ENCODE measurements at places on chromosomes 2 and 18. TPM values are rescaled to one million over a fixed set of nuclear protein-coding genes. Genes with fewer than 3 reads are reported as not detected.

Gene OTOF
- not detected for total RNA-seq

Gene GPR35
- 0.24 TPM for total RNA-seq

Gene SLC11A1
- 0.05 TPM for total RNA-seq

Gene MPP4
- 24.4 TPM for total RNA-seq

Gene C2orf68
- 5.8 TPM for total RNA-seq

Gene BOLL
- total RNA-seq: not detected

Gene UGT1A3
- not detected for total RNA-seq

Gene GCA
- total RNA-seq: 5.5 TPM

Gene SNX17
- total RNA-seq: 108 TPM

- peak; percentile 12 for DNase-seq
Measured at GRCh38 chr2:3126911-3127621, 250.6 kb downstream of the EIPR1 start.

GRCh38 chr2:1621501-1621900 is 122.8 kb downstream of the PXDN start:
- no peak for DNase-seq

DNA sequence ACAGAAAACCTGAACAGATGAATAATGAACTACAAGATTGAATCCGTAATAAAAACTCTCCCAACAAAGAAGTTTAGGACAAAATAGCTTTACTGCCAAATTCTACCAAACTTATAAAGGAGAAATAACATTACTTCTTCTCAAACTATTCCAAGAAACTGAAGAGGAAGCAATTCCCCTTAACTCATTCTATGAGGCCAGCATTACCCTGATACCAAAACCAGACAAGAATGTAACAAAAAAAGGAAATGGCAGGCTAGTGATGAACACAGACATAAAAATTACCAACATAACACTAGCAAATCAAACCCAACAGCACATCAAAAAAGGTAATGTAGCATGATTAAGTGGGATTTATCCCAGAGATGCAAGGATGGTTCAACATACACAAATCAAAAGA is 213.7 kb upstream of the FOSL2 start:
- DNase-seq: no peak

GRCh38 chr2:161223139-161223732 is 63.0 kb downstream of the TANK start:
- no peak for DNase-seq

- DNase-seq: no peak
Measured at GRCh38 chr18:74631623-74632350, 34.1 kb downstream of the ZNF407 start.

- DNase-seq: no peak
Measured at GRCh38 chr2:30332791-30333453, 101.6 kb downstream of the LBH start.

DNA sequence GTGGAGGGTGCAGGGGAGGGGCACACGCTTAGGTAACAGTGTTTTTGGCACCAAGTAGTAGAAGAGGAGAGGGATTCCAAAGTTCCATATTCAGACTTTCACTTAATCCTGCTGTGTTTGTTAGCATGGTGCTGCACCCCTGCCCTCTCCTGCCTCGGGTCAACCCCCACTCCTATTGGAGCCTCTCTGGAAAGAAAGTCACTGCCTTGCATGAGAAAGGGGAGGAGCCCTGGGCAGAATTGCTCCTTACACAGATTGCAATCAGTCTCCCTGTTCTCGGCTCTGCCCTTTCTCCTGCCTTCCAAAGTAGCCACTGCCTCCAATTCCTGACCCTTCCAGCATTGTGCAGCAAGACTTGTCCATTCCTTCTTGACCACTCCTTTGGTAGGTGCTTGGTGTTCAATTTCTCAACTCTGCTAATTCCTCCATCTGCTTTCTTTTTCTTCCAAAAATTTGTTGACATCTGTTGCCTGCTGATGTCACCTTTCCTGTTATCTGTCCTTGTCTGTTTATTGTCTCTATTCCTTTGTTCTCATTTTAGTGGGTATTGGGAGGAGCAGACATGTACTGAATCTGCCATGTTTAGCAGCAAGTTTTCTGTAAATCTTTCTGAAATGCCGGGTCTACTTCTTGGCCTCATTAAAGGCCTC is 225.4 kb downstream of the LOXHD1 start:
- DNase-seq: no peak

DNA sequence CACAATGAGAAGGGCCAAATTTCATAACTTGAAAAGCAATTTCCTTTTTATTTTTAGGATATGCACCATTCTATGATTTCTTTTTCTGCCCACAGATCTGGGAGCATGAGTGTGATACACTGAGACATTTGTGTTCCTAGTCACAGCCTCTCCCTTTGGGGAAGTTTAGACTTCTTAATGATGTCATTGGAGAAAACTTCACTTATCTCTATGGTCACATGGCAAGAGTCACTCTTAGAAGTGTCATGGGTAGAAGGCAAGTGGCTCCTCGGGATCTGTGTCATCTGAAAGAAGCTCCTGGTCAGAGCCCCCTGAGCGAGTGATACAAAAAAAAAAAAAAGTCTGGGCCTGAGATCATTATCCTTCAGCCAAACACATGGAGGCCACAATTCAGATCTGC is 62.5 kb upstream of the LGALSL start:
- no peak for DNase-seq

DNA sequence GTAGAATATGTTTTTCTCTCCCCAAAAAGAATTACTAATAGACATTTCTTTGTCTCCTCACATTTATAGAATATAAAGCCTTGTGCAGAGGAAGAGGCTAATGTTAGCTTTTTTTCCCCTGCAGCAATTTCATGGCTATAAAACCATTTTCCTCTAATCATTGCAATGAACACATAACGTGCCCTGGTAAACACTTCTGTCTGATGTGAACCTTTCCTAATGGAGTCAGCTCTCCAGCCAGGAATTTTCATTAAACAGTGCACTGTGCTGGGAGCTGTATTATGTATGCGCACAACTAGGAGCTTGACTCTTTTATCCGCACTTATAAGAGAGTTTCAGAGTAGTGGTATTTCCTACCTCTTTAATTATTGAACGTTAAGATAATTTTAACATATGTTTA is 63.9 kb upstream of the SPATS2L start:
- DNase-seq: no peak

GRCh38 chr2:241617431-241618154 is 19.4 kb downstream of the THAP4 start:
- no peak for DNase-seq

DNA sequence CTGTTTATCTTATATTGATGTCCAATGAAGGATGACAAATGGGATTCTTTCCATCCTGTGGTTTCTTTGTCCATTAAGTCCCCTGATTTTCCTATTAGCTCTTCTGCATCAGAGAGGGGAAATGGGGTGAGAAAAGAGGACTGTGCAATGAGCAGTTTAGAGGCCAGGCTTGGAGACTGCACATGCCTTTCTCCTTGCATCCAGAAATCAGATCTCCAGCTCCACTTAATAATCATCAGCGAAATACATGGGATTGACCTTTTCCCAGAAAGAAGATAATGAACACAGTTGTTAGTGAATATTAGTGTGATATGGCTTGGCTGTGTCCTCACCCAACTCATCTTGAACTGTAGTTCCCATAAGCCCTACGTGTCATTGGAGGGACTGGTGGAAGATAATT is 697.4 kb downstream of the CBLN2 start:
- no peak for DNase-seq

DNA sequence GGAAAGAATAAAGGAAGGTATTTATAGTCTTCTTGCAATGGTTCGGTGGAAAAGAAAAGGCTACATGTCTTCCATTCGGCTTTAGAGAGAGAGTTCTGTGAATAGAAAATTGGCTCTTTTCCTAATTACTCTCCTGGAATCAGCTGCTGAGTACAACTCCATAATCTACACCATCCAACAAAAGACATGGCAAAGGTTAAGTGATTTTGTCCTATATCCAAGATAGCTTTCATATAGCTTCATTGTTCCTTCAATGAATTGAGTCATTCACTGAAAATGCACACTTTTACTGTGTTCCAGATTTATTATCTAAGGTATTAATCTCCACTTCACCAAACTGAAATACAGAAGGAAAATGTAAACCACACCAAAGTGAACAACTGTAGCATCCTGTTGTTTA is 514.5 kb downstream of the LRRTM4 start:
- DNase-seq: no peak

DNA sequence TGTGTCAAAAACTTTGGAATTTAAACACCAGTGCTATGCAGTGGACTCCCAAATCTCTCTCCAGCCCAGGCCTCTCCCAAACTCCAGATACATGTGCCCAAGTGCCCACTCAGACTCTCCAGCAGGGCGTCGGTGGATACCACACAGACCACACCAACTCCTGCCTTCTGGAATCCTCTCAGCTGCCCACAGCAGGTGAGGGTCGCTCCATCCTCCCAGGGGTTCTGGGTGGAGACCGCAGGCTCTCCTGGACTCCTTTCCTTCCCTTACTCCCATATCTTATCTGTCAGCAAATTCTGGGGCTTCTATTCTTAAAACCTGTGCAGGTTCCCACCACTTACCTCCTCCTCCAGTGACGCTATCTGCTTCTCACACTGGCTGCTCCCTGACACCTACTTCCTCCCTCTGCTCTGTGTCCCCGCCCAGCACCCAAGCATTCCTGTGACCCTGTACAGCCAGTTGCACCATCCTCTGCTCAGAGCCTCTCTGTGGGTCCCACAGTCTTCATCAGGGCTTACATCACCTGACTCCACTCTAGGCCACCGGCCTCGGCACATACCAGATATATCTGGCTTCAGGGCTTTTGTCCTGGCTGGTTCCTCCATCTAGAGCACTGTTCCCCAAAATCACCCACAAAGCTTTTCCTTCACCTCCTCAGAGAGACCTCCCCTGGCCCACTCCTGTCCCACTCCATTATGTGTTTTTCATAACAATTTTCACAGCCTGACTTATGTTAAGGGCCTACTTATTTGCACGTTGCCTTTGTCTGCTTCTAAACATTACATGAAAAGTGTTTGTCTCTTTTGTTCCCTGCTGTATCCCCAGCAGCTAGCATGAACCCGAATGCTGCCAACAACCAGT is 2.6 kb upstream of the IMP4 start:
- no peak for DNase-seq

DNA sequence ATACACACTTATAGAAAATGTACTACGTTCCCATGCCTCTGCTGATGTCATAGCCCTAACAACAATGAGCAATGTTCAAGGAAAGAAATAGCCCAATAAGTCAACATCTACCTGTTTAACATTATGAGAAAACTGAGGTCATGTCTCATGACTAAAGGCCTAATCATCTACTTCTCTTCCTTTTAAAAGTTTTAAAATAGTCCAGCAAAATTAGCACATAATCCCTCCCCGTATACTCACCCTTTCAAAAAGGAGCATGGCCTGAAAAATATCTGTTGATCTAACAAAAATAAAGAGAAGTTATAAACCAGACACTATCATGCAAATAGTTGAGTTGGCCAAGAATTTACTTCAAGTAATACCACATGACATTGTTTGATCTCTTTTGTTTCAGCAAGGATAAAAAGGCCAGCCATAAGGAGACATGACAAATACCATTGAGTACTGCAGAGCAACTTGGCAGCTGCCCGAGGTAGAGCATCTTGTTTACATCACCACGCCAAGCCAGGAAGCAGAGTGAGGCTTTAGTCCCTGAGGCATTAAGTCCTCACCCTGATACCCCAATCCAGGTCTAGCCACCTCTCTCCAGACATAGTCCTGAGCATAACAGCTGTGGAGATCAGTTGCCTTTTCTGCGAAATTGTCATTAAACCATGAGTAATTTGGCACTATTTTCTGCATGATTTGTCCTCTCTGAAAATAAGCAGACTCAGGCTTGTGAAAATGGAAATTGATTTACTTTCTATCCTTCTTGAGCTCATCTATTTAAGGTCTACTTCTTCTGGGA is 137.4 kb upstream of the ETAA1 start:
- DNase-seq: no peak

DNA sequence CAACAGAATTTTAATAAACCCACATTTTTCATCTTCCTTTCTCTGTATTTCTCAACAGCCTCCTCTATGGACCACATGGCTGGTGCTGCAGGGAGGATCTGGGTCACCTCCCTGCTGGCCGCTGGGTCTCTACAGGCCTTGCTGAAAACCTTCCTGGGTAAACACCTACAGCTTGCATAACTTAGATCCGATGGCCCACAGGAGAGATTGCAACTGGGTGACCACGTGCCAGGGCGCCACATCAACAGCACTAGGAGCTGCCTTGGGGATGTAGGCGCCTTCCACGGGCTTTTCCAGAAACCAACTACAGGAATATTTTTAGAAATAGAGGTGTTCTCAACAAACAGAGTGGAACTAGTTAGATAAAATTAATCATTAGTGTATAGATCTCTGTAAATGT is 19.4 kb downstream of the TMEM18 start:
- no peak for DNase-seq

DNA sequence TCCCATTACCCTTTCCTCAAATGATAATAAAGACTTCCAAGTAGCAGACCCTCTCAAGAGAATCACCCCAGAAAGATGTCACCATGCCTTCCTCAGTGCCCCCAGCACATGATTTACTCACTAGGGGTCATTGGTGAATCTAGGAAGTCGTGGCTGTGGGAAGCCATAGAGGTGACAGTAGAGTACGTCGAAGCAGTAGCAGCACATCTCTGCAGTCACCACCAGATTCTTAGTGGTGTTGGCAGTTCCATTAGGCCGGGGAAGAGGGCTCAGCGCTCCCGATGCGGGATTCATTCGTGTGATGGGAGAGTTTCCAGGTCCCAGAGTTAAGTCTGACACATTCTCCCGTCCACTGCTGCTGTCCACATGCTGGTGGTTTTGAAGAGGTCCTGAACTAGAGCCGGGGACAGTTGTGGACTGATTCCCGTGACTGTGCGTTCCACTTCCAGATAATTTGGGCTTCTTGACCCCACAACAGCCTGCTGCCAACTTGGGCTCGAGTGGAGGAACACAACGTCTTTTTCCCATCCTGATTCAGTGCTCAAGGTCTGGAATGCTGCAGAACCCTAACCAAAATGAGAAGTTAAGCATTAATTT is 12.0 kb downstream of the AMMECR1L start:
- DNase-seq: no peak

DNA sequence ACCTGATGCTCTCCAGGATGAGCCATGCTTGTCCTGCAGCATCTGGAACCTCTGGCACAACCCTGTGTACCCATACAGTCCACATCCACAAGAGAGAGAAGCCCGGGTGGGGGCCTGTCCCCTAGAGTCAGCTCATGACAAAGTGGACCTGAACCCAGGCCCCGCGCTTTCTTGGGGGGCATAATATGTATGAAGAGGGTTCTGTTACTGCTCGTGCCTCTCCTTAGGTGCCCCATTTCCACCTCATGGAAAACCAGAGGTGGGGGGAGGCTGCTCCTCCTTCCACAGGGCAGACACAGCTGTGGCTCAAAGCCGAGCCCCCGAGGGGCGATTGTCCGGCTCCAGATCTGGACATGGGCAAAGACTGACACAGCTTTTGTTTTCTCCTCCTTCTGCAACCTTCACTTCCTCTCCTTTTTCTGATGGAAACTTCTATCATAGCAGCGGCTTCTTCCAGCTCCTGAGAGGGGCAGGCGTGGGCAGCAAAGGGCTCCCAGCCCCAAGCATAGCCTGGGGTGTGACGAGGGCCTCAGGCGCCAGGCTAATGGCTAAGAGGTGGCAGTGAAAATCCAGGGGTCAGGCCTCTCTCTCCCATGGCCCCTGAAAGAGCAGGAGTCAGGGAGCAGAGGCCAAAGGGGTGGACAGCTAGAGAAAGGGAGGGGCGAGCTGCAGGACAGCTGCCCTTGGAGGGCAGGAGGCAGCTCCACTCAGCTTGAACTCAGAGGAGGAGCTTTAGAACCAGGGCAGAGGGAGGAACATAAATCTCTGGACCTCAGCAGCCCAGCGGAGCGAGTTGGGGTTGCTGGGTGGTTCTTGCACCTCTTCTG is 155.5 kb downstream of the ZFP36L2 start:
- no peak for DNase-seq
